CD4-positive, alpha-beta memory T cell (primary cell): ENCODE measurements at places on chromosomes 2 and 18.

- DNase-seq, result no peak
Observed at GRCh38 chr2:41913311-41913710, 134.5 kb upstream of the PKDCC start.

GRCh38 chr2:46246790-46247189 lies 50.4 kb upstream of the EPAS1 start:
- DNase-seq, result no peak

DNA sequence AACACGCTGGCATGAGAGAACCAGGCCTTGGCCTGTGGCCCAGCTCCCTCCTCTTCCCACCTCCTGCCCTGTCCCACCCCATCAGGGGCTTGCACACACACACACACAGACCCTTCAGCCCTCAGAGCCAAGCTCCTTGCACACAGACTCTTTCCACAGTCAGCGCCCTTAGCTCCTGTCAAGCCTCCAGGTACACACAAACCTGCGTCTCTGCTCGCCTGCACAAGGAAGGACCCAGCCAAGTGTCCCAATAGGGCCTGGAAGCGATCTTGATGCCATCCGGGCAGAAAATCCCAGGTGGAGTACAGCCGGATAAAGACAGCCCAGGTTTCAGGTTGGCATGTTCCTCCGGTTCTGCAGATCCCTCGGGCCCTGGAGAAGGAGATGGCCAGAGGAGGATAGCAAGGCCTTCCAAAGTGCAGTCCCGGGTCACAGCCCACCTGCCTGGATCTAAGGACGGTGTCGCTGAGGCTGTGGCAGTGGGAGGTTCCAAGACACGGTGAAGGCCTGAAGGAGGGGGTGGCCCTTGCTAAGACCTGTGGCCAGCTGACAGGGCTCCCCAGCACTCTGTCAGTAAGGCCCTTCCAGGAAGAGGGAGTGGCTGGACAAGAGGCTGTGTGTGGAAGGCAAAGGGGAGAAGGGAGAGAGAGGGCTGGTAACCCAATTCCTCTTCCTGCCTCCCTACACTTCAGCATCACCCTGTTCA lies 18.5 kb upstream of the STEAP3 start:
- no peak for DNase-seq

- DNase-seq, result no peak
Observed at GRCh38 chr2:239204136-239204875, 196.5 kb downstream of the HDAC4 start.

DNA sequence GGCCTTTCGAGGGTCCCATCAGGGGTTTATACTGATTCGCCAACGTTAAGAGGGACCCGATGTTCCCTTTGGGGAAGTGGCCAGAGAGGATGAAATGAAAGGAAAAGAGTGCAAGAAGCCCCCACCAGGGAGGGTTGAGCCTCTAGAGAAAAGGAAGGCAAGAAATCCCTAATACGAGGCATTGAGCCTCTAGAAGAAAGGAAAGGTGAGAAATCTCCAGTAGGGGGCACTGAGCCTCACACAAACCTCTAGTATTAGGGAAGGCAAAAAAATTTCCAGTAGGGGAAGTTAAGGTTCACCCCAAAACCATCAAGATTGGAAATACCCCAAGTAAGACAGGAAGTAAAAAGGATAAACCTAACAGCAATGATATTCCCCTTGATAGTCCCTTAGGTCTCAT lies 9.8 kb upstream of the SAP130 start:
- DNase-seq, result no peak

GRCh38 chr2:113126845-113127645 lies at the start of gene IL1RN:
Gene IL1RN, plus strand, starts transcription at chr2:113127598. Its CDS starts 27 bp downstream, at chr2:113127625.
- no peak for DNase-seq
